ENCODE measurements at places on chromosomes 3 and 15.
A peak's percentile ranks its signal among the peaks of the same experiment; 100 is the strongest.

GRCh38 chr15:50744601-50745000, 20.9 kb downstream of the SPPL2A start:
- no peak for DNase-seq

- no peak for DNase-seq
Observed at GRCh38 chr3:23785097-23785645, 20.6 kb upstream of the UBE2E1 start.

DNA sequence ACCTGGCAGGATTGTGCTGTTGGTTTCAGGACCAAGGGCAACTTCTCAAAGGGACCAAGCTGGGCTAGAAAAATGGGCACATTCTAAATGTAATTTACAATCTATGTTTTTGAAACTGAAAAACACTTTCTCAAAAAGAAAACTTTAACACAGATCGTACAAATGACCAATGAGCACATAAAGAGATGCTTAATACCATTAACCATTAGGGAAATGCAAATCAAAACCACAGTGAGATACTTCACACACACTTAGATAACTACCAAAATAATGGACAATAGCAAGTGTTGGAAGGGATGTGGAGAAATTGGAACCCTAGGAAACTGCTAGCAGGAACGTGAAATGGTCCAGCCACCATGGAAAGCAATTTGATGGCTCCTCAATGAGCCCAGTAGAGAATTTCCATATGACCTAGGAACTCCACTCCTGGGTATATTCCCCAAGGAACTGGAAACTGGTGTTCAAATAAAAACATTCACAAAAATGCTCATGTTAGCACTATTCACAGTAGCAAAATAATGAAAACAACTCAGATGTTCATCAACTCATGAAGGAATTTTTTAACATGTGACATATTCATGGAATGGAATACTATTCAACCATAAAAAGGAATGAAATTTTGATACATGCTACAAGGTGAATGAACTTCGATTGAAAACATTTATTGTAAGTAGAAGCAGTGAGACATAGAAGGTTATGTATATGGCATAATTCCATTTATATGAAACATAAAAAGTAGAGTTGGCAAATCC, 288.3 kb upstream of the NR2F2 start:
- DNase-seq: no peak

GRCh38 chr15:31360843-31361763, 34.5 kb downstream of the KLF13 start:
- no peak for DNase-seq

DNA sequence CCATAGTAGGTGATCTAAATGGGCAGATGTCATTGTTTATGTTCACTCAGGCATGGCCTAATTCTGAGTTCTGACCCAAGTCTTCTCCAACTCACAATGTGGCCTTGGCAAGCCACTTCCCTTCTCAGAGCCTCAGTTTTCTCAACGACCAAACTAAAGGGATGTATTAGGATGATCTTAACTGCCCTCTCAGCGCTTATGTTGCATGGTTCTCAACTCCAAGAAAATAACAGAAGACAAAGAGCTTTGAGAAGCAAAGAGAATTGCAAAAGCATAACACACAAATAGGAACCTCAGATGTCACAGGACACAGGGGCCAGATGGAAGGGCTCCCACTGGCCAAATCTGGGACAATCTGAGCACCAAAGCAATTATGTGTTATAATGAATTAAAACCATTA, 8.6 kb downstream of the RHCG start:
- DNase-seq: no peak

DNA sequence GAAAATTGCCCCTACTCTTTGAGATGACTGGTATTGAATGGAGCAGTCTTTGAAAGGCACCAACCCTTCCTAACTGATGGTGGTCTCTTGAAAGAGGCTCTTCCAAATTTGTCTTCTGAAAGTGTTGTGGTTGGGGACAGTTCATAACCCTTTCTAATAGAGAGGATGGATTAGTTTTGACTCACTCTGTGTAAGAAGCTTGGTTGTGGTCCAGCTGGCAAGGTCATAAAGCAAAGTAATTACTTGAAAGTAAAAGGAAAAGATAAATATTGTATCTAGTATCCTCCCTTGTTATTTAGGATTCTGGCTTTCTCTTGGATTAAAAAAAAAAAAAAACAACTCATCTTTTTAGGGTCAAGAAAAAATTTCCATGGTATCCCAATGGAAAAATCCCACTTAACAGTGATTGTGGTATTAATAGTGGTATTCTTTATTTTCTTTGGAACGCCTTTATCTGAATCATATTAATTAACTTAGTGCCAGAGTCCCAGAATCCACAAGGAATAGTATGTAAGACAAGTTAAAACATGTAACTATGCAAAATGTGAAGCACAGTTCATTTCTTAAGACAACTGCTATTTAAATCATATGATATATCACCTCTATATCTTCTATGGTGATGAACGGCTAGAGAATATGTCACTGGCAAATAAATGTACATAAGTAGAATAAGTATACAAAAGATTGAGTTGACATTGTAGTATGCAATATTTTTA, 469.3 kb upstream of the CDIN1 start:
- DNase-seq: no peak

GRCh38 chr3:64518950-64519349, 168.8 kb downstream of the ADAMTS9 start:
- no peak for DNase-seq

GRCh38 chr3:175105066-175105465, 245.9 kb downstream of the NAALADL2 start:
- no peak for DNase-seq

DNA sequence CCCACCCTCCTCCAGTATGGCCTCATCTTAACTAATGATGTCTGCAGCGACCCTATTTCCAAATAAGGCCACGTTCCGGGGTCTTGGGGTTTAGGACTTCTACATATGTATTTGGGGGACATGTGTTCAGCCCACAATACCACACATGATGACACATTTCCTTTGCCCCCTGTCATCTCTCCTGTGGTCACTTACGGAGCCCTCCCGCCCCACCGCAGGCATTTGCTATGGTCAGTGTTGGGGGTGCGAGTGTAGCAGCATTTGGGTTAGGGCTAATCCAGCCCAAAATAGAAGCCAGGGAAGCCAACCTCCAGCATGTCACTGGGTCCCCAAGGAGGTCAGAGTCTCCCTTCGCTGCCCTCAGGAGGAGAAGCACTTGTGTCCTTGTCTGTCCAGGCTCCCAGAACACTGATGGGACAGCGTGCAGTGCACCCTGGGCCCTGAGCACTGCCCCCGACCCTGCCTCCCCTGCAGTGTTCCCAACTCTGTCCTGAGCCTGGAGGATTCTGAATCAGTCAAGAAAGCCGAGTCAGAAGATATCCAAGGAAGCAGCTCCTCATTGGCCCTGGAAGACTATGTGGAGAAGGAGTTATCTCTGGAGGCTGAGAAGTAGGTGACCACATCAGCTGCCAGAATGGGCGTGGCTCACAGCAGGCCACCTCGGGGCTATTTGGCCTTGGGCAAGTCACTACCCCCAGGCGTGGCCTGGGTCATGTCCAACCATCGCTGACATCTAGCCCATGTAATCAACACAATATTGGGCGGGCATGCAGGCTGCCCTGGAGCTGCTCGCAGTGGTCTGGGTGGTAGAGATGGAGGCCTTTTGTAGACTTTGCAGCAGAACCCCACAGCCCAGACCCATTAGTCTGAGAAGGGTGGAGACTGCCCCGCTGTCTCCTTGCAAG, 46.9 kb upstream of the FGD5 start:
- no peak for DNase-seq

- peak; percentile 51 for DNase-seq
Observed at GRCh38 chr3:49554633-49555265, 472 bp downstream of the BSN start.

DNA sequence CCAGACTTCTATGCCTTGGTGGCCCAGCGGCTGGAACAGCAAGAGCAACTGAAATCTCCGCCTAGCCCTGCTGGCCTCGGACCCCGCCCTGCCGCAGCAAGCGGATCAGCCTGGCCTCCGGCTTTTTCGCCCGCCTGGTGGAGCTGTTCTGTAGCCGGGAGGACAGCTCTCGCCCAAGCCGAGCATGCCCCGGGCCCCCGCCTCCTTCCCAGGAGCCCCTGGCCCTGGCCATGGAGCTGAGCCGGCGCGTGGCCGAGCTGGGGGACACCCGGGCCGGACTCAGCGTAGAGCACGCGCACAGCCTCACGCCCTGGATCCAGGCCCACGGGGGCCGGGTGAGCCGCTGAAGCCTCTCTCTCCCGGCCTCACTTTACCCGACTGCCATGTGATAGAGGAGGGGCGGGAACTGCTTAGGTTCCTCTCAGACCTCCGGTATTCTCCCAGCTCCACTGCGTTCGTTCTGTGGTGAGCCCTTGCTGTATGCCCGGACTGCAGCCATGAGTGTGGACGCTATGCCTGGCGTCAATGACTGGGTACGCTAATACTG, 24.1 kb upstream of the MRPL3 start:
- DNase-seq: peak; percentile 45

- no peak for DNase-seq
Observed at GRCh38 chr3:43914269-43914668, 223.5 kb downstream of the ABHD5 start.

- DNase-seq: no peak
Observed at GRCh38 chr15:92724144-92724543, 68.6 kb upstream of the FAM174B start.
